ENCODE measurements at places on chromosomes 7 and 10.

GRCh38 chr7:157555313-157555712, 218.5 kb downstream of the DNAJB6 start:
- no peak for DNase-seq

- peak; percentile 61 for DNase-seq
Measured at GRCh38 chr7:105429746-105430612, 41.3 kb upstream of the SRPK2 start.

DNA sequence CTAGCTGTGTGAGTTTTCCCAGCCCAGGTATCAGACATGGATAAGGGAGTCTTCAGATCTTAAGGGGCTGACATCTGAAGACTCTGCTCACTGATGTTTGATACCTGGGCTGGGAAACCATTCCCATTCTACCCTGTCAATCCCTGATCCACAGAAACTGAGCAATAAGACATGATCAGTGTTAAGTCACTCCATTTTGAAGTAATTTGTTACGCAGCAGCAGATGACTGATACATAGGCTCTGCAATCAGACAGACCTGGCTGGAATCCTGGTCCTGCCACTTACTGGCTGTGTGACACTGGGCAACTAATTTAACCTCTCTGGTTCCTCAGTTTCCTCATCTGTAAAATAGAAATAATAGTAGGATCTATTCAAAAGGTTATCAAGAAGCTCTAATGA, 6.6 kb downstream of the DCLRE1C start:
- no peak for DNase-seq

- no peak for DNase-seq
Measured at GRCh38 chr7:99622596-99622995, 5.8 kb downstream of the ZSCAN25 start.

DNA sequence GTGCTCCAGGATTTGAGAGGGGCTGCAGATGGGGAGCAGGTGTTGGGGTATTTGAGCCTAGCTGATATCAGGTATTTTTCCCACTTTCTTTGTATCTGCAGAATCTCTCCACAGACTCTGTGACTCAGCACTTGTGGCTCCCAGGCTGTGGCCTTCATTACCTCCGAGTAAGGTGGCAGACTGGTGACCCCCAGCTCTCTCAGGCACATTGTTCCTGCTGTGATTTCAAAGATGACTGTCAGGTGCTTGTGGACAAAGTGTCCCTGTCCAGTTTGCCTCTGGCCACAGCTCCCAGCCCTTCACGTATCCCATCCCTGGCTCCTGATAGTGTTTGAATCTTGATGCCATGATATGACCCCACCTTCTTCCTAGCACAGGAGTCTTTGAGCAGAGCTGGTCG, 396.8 kb upstream of the PODXL start:
- no peak for DNase-seq

- DNase-seq: no peak
Measured at GRCh38 chr7:34069676-34070075, 164.3 kb downstream of the BMPER start.
